ENCODE measurements at places on chromosomes 11 and 22.

- DNase-seq, result no peak
These were observed 1.5 kb downstream of the PDE2A start for GRCh38 chr11:72672597-72673238.

DNA sequence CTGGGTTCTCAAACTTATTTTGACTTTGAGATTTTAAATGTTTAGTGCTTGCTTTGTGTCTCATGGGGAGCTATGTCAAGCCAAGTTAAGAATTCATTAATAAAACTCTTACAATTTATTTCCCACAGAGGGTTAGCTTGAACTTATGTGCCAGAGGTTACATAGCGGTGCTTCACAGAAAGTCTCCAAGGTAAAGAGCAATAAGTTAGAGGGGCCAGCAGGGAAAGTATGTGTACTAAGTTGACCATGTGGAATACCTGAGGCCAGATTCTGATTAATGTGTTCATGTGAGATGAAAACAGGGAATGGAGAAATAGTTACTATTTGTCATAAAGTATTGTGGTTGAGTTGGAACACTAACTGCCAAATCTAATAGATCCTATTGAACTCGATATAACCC, 149.3 kb downstream of the TMEM135 start:
- no peak for DNase-seq

DNA sequence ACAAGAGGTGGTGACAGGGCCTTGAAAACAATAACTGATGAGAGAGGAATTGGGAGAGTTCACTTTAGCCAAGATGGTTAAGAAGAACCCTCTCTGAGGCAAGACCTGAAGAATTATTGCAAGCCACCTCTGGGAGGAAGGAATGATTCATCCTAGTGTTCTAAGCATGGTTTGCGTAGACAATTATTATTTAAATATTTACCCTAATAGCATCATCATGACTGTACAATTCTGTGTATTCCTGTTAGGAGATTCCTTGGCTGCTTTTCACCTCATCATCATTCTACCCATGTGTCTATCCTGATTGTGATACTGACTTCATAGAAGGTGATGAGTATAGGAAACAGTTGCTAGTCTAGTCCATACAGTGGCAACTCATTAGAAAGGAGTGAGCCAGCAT, 264.4 kb downstream of the DDX10 start:
- DNase-seq, result no peak

GRCh38 chr11:40924915-40925314, 534.5 kb downstream of the LRRC4C start:
- no peak for DNase-seq

DNA sequence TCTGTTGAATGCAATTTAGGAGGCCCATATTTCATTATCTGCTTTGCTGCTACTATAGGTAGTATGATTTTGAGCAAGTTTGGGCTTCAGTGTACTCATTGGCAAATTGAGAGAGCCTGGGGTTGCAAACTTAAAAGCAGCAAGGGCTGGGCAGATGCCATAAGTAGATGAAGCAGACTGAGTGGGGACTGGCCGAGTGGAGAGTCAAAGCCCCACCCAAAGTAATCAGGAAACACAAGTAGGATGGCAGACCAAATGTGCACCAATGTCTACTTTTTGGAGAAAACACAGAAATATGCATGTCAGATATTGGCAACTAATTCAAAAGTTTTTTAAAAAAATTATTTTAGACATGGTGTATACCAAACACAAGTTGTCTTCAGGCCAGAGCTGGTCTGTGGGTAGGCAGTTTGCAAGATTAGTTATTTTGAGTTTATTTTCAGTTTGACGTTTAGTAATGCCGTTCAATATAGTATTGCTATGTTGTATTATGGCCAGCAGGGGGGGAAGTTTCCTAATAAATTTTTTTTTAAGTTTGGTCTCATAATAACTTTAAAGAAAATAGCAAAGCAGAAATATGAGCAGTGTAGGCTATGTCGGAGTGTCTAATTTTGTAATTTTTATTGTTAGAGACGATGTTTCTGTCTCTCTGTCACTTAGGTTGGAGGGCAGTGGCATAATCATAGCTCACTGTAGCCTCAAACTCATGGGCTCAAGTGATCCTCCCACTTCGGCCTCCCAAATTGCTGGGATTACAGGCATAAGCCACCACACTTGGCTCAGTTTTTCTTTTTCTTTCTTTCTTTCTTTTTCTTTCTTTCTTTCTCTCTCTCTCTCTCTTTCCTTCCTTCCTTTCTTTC, 105.1 kb downstream of the HIPK3 start:
- DNase-seq, result peak; percentile 16

DNA sequence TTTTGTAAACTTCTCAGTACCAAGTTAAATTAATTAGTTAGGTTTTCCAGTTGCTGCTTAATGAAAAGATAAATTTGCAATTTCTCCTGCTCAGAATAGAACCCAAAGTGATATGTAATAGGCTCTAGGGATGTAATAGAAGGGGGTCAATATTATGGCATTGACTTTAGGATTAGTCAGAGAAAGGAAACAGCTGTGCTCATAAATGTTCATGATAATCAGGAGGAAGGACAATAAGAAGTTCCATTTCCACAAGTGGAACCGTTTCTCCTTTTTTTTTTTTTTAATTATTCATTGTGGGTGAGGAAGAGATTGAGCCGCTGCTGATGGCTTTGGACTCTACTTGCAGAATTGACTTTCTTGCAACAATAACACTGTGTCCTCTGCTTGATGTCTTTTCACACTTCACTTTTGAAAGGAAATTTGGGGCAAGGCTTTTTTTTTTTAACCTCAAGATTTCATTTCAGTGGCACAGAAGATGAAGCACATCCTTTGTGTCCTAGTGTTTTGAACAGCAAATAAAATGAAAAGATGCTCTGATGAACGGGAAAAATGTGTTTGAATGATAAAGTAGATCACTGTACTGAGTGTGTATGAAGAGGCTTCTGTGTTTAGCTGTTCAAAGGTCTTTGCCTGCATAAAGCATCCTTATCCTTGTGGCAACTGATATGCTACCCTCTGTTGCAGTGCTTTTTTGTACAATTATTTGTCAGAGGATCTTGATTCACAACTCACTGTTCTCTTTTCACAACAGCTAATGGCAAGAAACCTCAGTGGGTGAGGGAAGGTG, 62.4 kb downstream of the GAS2 start:
- no peak for DNase-seq

DNA sequence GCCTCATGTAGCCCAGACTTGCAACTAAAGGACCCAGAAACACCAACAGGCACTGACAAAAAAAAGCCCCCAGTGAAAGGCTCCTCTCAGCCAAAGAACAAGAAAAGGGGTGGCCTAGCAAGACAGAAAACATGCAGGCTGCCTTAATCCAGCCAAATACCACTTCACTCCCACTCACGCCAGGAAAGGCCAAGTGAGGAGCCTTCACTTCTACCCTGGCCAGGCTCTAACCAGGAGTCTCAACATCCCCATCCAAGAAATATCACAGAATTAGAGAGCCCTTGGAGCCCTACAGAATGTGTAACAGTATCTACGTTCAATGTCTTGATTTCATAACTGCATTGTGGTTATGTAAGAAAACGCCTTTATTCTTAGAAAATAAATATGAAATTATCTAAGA, 149.0 kb downstream of the APOL5 start:
- no peak for DNase-seq

DNA sequence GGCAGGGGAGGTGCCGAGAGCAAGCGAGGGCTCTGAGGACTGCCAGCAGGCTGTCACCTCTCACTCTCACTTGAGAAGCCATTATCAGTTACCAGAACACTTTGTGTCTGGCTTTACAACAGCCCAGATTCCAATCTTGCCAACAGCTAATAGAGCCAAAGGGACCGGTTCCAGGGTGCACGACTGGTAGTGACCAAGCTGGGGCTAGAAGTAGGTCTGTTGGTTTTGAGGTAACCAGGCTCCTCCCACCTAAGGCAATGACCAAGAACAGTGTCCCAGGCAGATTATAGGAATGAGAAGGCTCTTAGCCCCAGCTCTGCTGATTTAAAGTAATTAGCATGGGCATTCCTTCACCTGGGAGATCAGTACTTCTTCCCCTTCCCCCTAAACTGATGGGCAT, 7.2 kb upstream of the IL10RA start:
- no peak for DNase-seq

DNA sequence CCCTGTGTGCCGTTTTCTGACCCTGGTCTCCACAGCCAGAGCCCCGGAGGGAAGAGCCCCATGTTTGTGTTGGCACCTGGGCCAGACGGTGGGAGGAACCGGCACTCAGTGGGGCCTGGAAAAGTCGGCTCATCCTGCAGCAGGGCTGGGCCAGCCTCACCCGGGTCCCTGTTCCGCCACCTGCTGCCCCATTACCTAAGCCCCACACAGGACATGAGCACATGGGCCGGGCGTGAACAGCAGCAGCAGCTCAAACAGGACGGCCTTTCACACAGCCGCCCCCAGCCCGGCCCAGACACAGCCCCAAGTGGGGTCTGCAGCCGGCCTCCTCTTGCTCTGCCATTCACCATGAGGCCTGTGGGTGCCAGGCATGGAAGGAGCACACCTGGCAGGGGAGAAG, 302.4 kb downstream of the MN1 start:
- no peak for DNase-seq

GRCh38 chr22:36286096-36286957, 33.4 kb downstream of the APOL1 start:
- peak; percentile 72 for DNase-seq

GRCh38 chr11:20360650-20361049, 2.9 kb upstream of the HTATIP2 start:
- peak; percentile 57 for DNase-seq

GRCh38 chr22:37999640-38000272, 15.4 kb upstream of the SOX10 start:
- DNase-seq, result no peak

- no peak for DNase-seq
These were observed 113.5 kb downstream of the GUCY1A2 start for GRCh38 chr11:106904826-106905225.
